ENCODE measurements at places on chromosomes 13 and 19.

DNA sequence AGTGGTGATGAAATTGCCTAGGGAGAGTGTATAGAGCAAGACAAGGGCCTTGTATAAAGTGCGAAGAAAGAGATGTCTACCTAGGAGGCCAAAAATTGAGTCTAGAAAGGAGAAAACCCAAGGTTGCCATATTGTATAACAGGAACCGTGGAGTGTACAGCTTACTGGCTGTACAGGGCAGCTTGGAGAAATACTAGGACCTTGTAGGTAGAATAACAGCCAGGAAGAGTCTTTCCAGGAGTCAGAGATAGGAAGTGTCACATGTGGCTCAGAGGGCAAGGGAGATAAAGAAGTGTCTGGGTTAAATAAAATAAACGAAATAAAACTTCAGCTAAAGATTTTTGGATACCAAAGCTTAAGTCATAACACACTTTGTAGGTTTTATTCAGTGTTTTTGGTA is 12.4 kb downstream of the CDK8 start:
- DNase-seq = no peak

- no peak for DNase-seq
Observed at GRCh38 chr19:2333027-2333806, 4.7 kb downstream of the SPPL2B start.

- DNase-seq = no peak
Observed at GRCh38 chr19:28603453-28603852, 609.5 kb downstream of the UQCRFS1 start.

GRCh38 chr13:109698779-109699178 is 87.6 kb downstream of the IRS2 start:
- no peak for DNase-seq

- DNase-seq = no peak
Observed at GRCh38 chr19:56972291-56972841, 131.8 kb upstream of the PEG3 start.

DNA sequence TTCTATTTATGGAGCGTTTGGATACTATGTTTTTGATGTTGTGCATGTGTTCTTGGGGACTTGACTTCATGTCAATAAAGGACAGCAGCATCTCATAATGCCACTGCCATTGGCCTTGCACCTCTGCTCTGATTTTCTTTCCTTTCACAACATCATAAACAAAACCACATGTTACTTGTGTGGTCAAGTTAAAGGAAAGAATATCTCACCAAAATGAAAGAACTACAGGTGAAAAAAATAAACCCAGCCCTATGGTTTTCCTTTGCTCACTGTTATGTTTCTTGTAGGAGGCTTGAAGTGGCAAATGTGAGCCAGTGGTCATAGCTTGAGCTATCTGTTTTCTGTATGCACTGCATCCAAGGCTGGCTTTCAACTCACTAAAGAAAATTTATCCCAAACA is 240.4 kb downstream of the KCNRG start:
- DNase-seq = no peak

DNA sequence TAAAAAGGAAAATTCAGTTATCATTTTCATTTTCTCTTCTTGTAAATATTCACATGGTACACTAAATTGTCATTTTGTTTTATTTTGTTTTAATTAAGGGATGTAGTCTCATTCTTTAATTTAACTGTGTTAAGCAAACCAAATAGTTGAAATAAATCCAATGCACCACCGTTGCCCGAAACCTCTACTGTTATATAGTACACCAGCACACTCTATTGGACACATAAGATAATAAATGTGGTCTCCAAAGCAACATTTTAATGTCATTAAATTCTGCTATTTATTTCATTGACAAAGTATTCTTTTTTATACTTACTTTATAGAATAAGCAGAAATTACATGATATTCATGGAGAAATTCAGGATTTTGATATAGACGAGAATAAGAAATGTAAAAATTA is 156.4 kb upstream of the FREM2 start:
- DNase-seq = no peak

DNA sequence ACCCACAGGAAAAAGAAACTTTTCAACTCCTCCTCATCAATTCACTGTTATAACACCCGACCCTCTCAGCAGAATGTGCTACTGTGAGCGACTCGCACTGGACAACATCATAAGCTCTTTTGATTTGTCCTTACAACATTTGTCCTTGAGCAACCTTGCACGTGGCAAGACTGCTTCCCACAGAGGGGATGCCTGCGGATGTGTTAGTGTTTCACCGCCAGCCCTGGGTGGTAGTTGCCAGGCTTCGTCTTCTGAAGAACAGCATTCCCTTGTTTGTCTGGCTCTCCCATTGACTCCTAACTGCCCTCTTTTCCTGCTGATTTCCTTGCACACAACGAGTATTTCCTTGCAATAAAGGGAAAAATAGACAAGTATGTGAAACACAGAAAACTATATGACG is 111.4 kb upstream of the SLC7A1 start:
- no peak for DNase-seq

DNA sequence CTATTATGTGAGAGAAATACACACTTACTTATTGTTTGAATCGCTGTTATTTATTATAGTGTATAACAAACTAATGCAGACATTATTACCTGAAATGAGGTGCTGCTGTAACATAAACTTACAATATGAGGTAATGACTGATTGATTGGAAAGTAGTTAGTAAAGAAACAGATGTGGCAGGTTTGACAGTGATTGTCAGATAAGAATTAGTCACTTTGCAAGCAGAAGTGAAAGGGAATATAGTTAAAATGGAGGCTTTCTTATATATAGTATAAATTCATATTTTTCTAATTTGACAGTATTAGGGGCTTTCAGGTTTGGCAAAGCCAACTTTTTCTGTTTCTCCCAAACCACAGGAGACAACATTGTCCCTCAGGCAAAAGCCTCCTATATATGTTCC is 20.6 kb downstream of the MIR17HG start:
- no peak for DNase-seq
